ENCODE measurements at places on chromosomes 3 and 15. TPM values are rescaled to one million over a fixed set of nuclear protein-coding genes. Genes with fewer than 3 reads are reported as not detected.

Gene FGF12
- 6.1 TPM for total RNA-seq

Gene ADGRG7
- total RNA-seq: 1.4 TPM

- DNase-seq: no peak
These were observed 54.5 kb downstream of the ZMAT3 start for GRCh38 chr3:179016979-179017670.

DNA sequence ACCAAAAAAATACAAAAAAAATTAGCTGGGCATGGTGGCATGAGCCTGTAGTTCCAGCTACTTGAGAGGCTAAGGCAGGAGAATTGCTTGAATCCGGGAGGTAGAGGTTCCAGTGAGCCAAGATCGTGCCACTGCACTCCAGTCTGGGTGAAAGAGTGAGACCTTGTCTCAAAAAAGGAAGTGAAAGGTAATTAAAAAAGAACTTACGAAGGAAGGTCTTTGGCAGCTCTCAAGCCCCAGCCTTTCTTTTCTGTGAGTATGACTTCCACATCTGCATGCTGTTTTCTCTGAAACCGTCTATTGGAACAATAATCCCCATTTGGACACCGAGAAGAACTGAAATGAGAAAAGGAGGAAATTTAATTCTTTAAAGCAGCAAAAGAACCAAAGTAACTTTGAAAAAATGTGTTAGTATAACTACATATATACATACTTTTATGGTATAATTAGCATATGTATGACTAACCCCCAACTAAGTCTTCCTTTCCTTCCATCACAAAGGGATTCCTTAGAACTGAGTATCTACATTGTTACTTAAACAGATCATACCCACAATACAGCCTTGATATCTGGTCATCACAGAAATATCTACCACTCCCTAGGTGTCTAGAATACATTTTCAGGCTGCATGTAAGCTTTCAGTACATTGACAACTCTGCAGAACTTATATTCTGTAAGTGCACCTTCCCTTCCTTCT, 50.1 kb downstream of the SETD2 start:
- no peak for DNase-seq

DNA sequence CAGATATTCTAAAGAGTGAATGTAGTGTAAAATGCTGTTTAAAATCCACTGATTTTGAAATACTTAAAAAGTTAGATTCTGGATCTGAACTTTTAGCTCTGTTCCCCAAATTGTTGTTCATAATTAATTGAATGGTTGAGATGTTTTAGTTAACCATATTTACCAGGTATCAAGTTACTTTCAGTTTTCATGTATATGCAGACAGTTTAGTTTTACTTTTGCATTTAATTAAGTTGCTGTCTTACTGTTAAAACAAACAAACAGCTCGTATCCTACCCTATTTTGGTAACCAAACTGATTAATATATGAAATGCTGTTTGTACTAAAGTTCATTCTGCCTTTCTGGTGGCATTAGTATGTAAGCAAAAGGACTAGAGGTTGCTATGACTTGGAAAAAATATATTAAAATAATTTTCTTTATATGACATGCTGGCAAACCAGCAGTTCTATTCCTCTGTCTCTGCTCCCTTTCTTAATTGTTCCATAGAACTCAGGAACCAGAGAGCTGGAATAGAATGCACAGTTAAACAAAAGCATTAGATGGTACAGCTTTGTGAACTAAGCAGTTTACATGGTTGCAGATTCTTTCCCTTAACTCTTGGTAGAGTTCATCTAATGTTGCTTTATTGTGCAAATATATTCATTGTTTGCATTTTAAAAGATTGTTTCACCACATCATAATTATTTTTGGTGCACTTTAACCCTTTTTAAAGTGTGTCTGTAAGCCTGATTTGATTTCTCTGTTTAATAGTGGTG, 39.5 kb upstream of the SCAANT1 start:
- no peak for DNase-seq

DNA sequence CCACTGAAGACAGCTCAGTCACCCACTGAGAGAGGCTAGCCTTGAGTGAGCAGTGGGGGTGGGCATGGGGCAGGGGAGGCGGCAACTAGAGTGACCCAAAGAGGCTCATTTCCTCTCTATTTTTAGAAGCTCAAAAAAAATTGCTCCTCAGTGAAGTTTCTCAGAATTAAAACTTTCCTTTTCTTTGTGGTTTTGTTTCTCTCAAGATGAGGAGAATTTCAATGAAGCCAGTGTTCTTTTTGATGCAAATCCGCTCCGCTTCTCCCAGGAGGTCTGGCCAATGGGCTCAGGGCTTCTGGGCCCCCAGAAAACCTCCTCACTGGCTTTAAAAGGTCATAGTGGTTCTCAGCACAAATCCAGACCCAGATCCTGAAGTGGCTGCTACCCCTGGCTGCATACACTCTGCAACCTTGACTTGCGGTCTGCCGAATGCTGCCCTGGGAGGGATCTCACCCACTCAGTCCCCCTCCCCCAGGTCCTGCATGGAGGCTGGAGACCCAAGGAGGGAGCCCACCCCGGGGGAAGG, at the start of gene ACSBG1:
Gene ACSBG1, minus strand, starts transcription at position 51 of the 526 bp plus-strand sequence. CDS start 64 bp downstream, outside the sequence.
- DNase-seq: no peak
